T-helper 9 cell (primary cell): ENCODE measurements at places on chromosomes 1 and 21.

GRCh38 chr1:228650141-228650540 is 85.1 kb upstream of the RHOU start:
- DNase-seq: no peak

- no peak for DNase-seq
These were observed 48.3 kb upstream of the C1orf174 start for GRCh38 chr1:3948344-3948743.

- DNase-seq: no peak
These were observed 116.6 kb upstream of the PROX1 start for GRCh38 chr1:213871179-213871578.

GRCh38 chr21:46062471-46063211 is 35.3 kb upstream of the COL6A2 start:
- no peak for DNase-seq
